ENCODE measurements at places on chromosomes 16 and 17.

- DNase-seq = no peak
These were observed 50.0 kb downstream of the CACNG5 start for GRCh38 chr17:66884931-66885330.

DNA sequence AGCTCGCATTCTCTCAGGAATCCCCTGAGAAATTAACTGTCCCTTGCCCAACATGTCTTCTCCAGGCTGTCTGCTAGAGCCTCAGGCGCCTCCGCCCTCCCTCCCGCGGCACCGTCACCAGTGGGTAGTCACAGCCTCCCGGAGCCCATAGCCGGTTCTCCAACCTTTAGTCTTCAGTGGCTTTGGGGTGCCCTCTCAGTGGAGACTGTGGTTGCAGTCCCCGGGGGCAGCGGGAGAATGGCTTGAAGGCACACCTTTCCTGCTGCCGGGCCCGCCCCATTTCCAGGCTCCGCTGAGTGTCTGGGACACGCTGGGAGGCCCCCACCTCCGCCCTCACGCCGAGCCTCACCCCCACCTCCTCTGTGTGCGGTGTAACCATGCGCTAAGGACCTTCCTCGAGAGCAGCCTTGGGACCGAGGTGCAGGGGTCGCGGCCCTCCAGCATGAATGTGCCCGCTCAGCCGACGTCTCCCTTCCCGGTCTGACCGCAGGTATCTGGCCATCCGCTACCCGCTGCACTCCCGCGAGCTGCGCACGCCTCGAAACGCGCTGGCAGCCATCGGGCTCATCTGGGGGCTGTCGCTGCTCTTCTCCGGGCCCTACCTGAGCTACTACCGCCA lies 1.7 kb downstream of the GALR2 start:
- no peak for DNase-seq

- DNase-seq = no peak
These were observed 16.7 kb downstream of the LLGL2 start for GRCh38 chr17:75542229-75542628.

DNA sequence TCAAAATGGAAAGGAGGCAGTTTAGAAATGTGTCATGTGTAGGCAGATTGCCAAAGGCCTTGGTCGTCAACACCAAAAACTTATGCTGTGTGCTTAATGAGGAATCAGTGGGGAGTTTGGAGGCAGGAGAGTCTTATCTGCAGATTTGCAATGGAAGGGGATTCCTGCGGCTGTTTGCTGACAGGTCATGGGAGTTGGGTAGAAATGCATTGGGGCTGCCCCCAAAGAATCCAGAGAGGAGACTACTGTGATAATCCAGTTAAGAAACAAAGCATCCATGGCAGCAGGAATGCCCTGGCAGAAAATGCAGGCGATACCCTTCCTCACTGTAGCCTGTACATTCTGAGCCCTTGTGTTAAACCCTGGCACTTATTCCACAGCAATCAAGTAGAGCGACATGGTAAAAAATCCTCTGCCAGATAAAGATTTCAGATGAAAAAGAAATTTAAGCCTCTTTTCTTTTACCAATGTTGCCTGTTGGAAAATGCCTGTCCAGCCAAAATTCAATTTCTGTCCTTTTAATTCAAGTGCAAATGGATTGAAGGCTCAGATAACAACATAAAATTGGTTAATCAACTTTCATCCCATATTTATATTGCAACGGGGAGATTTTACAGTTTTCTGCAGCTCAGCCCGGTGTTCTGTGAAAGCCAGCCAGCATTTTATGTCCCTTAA lies 491.0 kb upstream of the CDH5 start:
- no peak for DNase-seq

GRCh38 chr17:79838522-79839274 lies 542 bp downstream of the CBX4 start:
- peak; percentile 75 for DNase-seq

DNA sequence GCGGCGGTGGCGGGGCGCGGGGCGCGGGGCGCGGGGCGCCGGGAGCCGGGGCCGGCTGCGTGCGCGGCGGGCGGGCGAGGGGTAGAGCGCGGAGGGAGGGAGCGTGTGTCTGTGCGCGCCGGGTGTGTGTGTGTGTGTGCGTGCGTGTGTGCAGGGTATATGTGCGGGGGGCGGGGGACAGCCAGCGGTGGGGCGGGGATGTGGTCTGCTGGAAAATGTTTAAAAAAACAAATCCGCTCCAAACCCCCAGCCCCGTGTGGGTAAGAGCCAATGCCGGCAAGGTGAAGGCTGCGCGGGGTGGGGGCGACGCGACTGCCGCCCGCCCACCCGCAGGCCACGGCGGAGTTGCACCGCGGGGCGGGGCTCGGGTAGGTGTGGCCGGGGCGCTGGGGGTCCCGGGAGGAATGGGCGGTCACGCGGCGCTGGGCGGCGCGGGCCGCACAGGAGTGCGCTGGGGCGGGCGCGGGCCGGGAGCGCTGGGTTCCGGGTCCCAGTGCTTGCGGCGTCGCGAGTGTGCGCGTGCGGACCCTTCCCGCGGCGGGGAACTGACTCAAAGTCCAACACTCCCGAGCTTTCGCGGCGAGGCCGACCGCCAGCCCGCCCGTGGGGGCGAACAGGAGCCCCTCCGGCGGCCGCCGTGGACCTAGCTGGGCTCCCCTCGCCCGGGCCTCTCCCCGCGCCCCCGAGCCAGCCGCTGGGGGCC lies at the start of gene CYGB:
Gene CYGB, minus strand, starts transcription at position 132 of the 703 bp plus-strand sequence. CDS start 167 bp downstream, outside the sequence.
- no peak for DNase-seq

DNA sequence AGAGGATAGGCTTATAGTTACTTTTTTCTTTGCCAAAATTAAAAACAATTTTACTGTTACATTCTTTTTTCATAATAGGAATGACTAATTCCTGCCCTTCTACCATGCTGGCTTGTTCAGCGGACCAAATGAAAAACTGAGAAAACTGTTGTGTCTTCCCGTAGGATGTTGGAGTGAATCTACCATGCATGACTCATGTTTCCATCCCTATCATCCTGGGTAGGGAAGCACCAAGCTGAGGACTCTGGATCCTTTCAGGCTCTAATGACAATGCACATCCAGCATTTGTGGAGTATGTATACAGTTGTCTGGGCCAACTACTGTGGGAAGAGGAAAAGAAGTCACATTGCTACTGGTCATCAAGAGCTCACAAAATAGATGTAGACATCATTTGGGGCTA lies 41.1 kb upstream of the DHX8 start:
- DNase-seq = peak; percentile 54

DNA sequence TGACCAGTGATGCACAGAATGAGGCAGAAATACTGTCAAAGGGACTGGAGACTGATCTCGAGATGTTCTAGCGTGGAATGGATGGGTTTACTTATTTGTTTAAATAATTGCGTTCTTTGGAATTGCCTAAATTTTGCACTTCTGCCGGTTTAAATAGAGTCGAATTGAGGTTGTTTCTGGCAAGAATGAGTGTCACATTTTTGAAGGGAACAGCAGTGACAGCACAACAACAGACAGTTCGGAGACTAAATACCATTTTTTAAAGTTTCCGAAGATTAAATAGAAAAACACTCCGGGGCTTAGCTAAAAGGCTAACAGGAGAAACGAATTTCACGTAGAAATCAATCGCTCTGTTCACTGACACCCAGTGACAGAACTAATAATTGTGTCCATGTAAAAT lies 969.2 kb upstream of the RBFOX1 start:
- DNase-seq = no peak

DNA sequence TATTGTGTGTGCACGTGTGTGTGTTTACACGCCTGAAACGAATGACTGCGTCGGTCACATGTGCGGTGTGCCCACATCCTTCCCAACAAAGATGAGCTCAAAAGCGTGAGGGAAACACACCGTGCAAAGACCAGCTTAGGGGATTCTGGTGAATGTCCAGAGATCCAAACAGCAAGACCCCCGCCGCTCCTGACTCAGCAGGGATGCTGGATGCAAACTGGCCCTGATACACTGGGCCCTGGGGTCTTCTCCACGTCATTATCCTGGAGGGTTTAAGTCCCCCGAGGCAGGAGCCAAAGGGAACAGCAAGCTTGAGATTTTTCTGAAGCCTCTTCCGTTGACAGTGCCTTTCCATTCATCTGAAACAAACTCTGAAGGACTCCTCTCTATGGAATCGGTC lies 59.2 kb downstream of the TBC1D16 start:
- DNase-seq = no peak

Data from Caki2 (cell line).